ENCODE measurements at places on chromosomes 5 and 9.
A peak's percentile ranks its signal among the peaks of the same experiment; 100 is the strongest.

DNA sequence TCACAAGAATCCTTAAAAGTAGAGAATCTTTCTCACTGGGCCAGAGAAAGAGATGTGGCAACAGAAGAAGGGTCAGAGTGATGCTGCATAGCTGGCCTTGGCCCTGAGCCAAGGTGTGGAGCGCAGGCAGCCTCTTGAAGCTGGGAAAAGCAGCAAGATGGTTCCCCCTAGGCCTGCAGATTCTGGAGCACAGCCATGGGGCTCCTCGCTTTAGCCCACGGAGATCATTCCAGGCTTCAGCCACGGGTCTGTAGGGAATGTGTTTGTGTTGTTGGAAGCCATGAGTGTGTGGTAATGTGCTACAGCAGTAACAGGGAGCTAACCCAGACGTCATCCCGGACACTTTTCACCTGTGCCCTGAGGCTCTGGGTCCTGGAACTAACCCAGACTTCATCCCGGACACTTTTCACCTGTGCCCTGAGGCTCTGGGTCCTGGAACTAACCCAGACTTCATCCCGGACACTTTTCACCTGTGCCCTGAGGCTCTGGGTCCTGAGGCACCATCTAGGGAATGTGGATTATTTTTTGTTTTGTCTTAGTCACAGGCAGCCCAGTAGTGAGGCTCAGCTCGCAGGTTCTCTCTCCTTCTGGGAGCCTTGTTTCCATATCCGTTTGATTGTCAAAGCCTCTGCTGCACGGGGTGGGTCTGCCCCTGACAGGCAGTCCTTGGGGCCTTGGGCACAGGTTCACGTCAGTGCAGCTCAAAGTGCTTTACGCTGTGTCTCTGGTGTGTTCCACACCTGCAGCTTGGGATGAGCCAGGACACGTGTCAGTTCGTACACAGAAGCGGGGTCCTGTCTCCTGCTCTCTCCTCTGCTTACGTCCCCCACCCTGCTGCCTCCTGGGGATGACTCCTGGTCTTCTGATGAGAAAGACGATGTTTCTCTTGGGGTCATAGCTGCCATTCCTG, 56.3 kb upstream of the EXOC3 start:
- no peaks in the 10 kb centered on the region for H3K27me3 ChIP-seq
- no peak overlapping the region for H3K27ac ChIP-seq
- DNase-seq = no peak
- H3K4me3 ChIP-seq = no peak overlapping the region
- H3K4me1 ChIP-seq = peaks cover 4% of the 10 kb centered on the region

GRCh38 chr9:137415451-137415850, 7.5 kb downstream of the EXD3 start:
- H3K27me3 ChIP-seq = no peaks in the 10 kb centered on the region
- H3K4me3 ChIP-seq = no peak overlapping the region
- no peak for DNase-seq
- no peaks in the 10 kb centered on the region for H3K4me1 ChIP-seq

DNA sequence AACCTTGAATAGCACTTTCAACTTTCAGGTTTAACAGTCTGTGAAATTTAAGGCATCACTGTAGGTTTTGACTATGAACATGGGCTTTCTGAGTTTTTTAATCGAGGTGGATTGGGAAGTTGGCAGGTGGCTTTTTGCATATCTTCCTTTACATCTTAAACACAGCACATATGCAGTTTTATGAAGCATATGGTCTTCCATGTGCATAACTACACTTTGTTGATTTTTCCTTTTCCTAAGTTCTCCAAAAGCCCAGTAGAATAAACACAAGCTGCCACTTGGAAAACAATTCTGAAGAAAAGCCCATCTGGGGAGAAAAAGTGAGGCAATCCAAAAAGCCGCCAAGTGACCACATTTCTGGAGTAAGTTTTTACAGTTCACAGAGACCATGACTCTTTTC, 236.5 kb upstream of the IL12B start:
- H3K4me1 ChIP-seq = no peaks in the 10 kb centered on the region
- H3K4me3 ChIP-seq = no peak overlapping the region
- H3K27me3 ChIP-seq = no peaks in the 10 kb centered on the region
- no peaks in the 10 kb centered on the region for H3K36me3 ChIP-seq
- no peak overlapping the region for H3K27ac ChIP-seq

DNA sequence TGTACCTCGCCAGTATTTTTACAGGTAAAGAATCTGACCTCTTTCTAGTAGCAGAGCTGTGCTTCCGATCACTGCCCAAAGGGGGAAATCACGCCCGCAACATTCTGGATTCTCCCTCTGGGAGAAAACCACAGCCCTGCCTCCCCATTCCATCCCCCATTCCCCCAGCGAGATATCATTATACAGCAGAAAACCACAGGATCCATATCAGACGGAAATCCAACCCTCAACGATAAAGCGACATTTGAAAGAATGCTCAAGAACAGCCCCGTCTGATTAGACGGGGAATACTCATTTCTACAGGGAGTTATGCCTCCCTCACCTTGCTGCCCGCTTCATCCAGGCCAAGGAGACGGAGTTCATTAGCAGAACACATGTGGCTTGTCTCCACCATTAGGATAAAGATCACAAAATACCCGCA, 172.8 kb downstream of the COL23A1 start:
- H3K4me3 ChIP-seq = no peak overlapping the region
- no peak overlapping the region for H3K27ac ChIP-seq
- no peaks in the 10 kb centered on the region for H3K27me3 ChIP-seq
- no peaks in the 10 kb centered on the region for H3K36me3 ChIP-seq
- H3K4me1 ChIP-seq = peaks cover 38% of the 10 kb centered on the region

GRCh38 chr9:113882636-113883164, 6.6 kb downstream of the ZNF618 start:
- H3K36me3 ChIP-seq = no peaks in the 10 kb centered on the region
- H3K4me1 ChIP-seq = peaks cover 21% of the 10 kb centered on the region
- no peaks in the 10 kb centered on the region for H3K27me3 ChIP-seq
- no peak overlapping the region for H3K4me3 ChIP-seq
- no peak overlapping the region for H3K27ac ChIP-seq

DNA sequence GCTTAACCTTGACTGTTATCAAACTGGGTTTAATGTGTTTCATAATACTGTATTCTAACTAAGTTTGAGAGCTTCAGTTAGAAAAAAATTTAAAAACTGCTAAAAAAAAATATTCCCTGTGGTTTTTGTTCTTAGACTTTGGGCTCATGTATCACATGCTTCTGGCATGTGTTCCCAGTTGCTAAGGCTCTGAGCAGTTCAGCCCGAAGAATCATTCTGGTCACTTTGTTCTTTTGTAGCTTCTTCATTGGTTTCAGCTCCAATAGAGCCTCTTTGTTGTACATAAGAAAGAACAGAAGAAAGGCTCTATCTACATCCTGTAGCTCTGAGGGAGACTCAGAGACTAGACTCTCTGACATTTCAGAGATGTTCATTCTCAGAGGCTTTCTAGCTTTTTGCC, 25.6 kb downstream of the KCNN2 start:
- H3K4me3 ChIP-seq = no peak overlapping the region
- H3K27me3 ChIP-seq = no peaks in the 10 kb centered on the region
- peaks cover 2% of the 10 kb centered on the region for H3K4me1 ChIP-seq
- H3K36me3 ChIP-seq = no peaks in the 10 kb centered on the region
- no peak overlapping the region for H3K27ac ChIP-seq

DNA sequence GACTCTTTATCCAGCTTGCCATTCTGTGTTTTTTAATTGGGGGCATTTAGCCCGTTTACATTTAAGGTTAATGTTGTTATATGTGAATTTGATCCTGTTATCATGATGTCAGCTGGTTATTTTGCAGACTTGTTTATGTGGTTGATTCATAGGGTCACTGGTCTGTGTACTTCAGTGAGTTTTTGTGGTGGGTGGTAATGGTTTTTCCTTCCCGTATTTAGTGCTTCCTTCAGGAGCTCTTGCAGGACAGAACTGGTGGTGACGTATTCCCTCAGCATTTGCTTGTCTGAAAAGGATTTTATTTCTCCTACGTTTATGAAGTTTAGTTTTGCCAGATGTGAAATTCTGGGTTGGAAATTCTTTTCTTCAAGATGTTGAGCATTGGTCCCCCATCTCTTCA, 381.1 kb downstream of the MAN2A1 start:
- DNase-seq = no peak
- no peaks in the 10 kb centered on the region for H3K36me3 ChIP-seq
- H3K4me3 ChIP-seq = no peak overlapping the region
- no peaks in the 10 kb centered on the region for H3K27me3 ChIP-seq

GRCh38 chr5:93189707-93190120, 391.3 kb downstream of the NR2F1-AS1 start:
- H3K27ac ChIP-seq = no peak overlapping the region
- no peaks in the 10 kb centered on the region for H3K27me3 ChIP-seq

- H3K27me3 ChIP-seq = no peaks in the 10 kb centered on the region
- H3K4me3 ChIP-seq = no peak overlapping the region
- no peak overlapping the region for H3K27ac ChIP-seq
- H3K36me3 ChIP-seq = no peaks in the 10 kb centered on the region
- no peaks in the 10 kb centered on the region for H3K4me1 ChIP-seq
- peak; percentile 58 for DNase-seq
Observed at GRCh38 chr9:109182940-109183798, 16.1 kb upstream of the FRRS1L start.

- H3K27me3 ChIP-seq = no peaks in the 10 kb centered on the region
- no peaks in the 10 kb centered on the region for H3K36me3 ChIP-seq
- no peak overlapping the region for H3K27ac ChIP-seq
- DNase-seq = peak; percentile 45
Observed at GRCh38 chr9:34554211-34555001, 31.6 kb upstream of the ENHO start.

GRCh38 chr9:93525476-93525875, 50.9 kb upstream of the PHF2 start:
- H3K27ac ChIP-seq = no peak overlapping the region
- no peak overlapping the region for H3K4me3 ChIP-seq
- no peaks in the 10 kb centered on the region for H3K4me1 ChIP-seq
- H3K27me3 ChIP-seq = no peaks in the 10 kb centered on the region

DNA sequence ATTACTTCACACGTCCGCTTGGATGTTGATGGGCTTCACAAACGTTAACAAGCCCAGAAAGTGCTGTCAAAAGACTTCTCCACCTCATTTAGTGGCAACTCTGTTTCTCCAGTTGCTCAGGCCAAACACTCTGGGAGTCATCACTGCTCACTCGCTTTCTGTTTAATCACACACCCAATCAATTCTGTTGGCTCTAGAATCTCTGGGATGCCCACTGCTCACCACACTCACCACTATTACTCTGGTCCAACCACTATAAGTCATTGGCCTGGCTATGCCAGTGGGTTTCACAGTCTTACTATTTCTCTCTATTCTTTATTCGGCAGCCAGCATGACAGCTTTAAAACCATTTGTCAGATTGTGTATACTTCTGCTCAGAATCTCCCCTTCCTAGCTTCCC, 163.5 kb downstream of the KDM4C start:
- no peak for DNase-seq
- H3K27me3 ChIP-seq = no peaks in the 10 kb centered on the region
- H3K4me3 ChIP-seq = no peak overlapping the region
- H3K27ac ChIP-seq = no peak overlapping the region

Data from H1 (cell line).